ENCODE measurements at places on chromosomes 7 and 10.

DNA sequence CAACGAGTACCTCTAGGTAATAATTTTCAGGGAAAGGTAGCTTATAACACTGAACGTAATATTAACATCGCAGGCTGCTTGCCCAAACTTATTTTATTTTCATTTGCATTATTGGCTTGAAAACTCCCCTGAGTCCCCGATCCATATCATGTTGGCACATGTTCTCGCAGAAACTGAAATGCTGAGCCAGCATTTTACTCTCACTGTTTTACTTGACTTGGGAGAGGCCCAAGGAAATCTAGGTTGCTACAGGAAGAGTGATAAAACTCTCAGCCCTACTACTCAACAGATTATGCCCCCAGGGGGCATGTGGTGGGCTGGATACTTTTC, 183.5 kb upstream of the HABP2 start:
- no peak for DNase-seq

- no peak for DNase-seq
These were observed 37.4 kb downstream of the RASGEF1A start for GRCh38 chr10:43229208-43230061.

DNA sequence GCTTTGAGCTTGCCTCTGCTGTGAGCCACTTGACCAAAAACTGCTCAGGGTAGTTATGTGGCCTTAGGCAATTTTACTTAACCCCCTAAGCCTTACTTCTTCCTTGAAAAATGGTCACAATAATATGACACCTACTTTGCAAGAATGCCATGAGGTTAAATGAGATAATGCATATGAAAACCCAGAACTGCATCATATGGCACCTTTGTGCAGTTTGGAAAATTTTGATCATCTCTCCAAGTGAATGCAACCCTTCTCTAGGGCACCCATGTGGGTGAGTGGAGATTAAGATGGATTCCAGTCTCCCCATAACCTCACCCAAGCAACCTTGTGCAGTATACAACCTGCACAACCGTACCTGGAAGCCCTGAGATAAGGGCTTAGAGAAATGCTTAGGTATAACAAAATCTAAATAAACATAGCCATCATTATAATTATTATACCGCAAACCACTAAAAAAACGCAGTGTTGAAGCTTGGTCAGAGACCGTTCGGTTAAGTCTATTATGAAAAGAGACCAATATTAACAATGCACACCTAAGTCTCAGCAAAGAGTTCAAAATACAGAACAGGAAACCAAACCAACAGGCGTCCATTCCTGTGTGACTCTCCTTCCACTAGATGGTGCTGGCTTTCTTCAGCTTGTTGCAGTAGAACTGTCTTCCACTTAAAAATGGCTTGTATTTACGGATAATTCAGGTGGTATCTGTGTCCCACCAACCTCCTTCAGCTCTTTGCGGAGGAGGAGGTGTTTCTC, 21.0 kb upstream of the ASB15 start:
- DNase-seq = no peak

DNA sequence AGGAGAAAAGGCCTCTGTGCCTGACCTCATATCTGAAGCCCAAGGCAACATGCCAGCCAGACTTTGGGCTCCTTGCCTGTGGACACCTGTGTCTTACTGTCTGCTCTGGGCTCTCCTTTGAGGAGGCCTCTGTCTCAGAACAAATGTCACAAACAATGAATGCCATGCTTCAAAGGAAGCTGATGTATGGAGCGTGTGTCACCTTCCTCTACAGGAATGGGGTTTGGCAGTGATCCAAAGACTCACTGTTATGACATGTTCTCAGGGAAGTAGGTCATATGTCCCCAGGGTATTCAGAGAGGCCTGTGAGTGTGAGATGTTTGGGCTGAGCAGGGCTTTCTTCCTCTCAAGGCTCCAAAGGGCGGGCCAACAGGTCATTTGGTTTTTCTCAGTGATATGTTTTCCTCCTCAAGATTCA, 38.4 kb downstream of the PTPRE start:
- DNase-seq = no peak

DNA sequence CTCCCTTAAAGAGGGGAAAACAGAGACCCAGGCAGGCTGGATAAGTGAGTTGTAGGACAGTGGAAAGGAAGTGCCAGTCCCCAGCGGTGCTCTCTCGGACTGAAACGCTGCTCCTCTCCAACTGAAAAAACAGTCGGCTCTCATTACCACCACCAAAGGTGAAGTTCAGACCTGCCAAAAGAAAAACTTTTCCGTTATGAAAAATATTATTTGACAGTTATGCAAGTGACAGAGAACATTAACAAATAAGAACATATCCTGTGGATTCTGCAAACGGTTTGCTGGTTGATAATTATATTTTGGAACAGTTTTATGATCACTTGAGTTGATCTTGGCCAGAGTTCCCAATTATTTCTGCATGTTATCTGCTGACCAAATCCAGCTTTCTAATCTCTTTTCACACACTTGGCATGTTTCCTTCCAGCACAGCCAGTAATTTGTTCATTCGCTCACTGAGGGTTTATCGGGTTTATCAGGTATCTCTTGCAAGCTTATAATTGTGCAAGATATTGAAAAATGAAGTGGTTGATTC, 82.6 kb downstream of the PTPRE start:
- no peak for DNase-seq

GRCh38 chr7:14576578-14576977, 326.0 kb downstream of the DGKB start:
- no peak for DNase-seq

GRCh38 chr7:37796138-37796775, 52.1 kb upstream of the NME8 start:
- DNase-seq = no peak

- no peak for DNase-seq
These were observed 184.1 kb downstream of the BICC1 start for GRCh38 chr10:58696736-58697135.

DNA sequence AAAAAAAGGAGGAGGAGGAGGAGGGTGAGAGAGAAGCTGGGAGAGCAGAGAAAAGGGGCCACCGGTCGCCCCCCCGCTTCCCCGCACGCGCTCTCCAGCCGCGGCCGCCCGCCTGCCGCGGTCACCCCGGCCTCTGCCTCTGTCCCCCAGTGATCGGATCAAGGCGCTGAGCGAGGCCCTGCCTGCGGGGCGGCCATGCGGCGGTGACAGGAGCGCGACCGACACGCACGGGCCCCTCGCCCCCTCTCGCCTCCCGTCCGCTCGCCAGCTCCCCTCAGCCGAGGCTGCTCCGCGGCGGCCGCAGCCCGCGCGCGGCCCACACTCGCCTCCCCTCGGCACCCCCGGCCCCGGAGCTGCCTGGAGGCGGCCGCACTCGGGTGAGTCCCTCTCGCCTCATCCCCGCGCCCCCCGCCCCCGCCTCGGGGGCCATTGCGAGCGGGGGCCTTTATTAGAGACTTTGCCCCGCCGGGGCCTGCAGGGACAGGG, at the start of gene GTF2I:
Gene GTF2I (plus strand): TSS at position 27 of the 486 bp plus-strand sequence. CDS start 31,411 bp downstream, outside the sequence.
- no peak for DNase-seq

DNA sequence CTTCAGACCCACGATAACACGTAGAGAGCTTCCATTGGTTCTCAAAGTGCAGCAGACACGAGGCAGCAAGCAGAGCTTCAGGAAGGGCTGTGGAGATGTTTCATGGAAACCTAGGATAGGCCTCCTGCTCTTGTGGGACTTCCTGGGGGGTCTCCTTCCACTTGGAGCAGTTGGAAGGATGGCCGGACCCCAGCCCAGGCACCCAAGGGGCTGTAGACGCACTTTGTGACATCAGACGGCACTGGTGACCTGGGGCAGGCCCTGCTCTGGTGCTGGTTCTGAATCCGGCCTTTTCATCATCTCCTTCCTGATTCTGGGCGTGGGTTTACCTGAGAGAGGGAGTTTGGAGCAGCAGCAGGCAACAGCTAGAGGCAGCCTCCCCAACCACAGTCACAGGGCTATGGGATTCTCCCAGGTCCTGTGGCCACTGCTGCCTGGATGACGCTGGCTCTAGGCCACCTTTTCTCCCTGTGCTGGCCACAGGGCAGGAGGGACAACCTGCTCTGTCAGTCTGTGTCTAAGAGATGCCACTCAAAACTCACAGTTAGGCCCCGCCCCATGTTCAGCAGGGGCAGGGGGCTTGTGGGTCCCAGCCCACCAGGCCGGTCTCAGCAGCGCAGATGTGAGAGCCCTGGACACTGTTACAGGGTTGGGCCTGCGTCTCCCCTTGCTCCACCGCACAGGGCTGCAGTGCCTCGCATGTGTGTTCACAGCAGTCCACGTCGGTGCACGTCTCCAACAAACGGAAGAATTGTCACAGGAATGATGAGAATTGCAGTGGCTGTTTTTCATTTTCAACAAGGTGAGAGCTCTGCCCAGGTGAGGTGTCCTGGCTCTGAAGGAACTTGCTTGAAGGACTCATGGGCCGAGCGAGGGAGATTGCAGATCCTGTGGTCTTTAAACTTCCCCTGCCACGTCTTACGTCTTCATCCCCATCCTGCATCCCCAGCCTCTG, 569.3 kb downstream of the TCERG1L start:
- no peak for DNase-seq

GRCh38 chr10:74598891-74599566, 227.4 kb upstream of the KAT6B start:
- DNase-seq = no peak

GRCh38 chr10:86172301-86172700, 194.3 kb downstream of the GRID1 start:
- DNase-seq = no peak

DNA sequence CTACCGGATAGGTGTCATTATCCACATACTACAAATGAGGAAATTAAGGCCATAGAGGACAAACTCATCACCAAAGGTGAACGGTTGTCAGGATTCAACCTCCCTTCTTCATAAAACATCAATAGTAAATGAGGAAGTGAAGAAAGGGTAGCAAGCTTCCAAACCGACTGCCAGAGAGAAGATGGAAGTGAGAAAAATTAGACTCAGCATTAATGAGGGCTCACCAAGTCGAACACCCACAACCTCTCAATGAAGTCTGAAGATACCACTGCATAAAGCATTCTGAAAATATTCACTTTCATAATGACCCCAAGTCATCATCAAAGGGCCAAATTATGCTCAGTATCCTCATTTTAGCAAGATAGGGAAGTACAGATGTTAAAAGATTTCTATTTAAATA, 29.6 kb downstream of the ABCB4 start:
- no peak for DNase-seq

GRCh38 chr7:70408477-70408876, 723.5 kb upstream of the GALNT17 start:
- no peak for DNase-seq

GRCh38 chr7:12572941-12573575, 2.5 kb downstream of the SCIN start:
- no peak for DNase-seq

DNA sequence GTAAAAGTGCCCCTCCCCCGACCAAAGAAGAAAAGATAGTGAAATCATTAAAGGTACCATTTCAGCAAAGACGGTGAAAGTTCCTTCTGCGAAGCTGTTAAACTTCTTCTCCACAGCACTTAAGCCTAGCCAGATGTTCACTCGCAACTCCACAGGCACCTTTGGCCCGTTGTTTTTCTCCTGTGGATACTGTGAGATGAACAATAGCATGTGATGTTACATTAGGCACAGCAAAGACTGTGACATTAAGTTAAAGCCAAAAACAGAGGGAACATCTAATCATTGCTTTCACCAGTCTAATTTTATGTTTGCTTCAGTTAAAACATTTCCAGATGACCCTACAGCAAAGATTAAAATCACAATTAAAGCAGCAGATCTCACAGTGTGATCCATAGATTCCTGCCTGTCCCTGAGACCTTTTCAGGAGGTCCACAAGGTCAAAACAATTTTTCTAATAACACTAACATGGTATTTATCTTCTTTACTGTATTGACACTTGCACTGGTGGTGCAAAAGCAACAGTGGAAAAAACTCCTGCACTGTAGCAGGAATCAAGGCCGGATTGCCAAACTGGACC, 112.5 kb downstream of the MYOF start:
- no peak for DNase-seq

DNA sequence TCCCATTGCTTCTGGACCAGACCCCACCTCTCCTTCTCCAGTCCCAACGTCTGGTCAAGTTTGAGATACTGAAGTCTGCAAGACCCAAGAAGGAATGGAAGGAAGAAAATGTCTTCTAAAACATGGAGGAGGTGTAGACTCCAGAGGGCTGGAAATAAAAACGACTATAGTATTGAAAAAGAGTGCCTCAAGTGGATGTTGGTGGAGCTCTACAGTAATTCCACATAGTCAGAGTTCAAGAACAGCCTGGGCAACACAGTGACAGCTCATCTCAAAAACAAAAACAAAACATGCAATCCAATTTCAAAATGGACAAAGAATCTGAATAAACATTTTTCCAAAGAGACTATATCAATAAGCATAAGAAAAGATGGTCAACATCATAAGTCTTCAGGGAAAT, 2.3 kb upstream of the PCGF6 start:
- DNase-seq = no peak

DNA sequence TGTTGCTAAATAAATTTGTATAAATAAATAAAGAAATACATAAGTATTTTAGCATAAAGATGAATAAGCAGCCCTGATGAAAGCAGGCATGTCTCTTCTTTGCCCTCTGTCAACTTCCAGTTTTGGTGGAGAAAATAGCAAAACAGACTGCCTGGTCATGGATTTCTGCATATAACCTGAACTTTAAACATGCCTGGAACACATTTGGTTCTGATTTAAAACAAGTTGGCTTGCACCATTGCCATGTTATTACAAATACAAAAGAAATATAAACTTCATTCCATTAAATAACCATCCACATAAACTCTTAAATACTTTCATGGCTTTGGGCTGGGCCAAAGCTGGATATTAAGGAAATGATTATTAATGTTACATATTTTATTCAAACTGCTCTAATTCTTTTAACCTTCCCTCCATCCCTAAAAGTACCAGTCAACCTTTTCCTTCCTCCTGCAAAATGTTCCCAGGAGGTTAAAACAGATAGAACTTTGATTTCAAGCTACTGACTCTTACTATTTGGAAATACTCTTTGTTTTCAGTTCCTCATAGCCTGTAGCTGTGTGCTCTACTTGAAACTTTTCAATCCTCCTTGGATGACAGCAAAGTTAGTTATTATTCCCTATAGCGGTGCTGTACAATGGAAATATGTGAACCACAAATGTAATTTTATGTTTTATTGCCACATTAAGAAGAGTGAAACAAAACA, 96.3 kb downstream of the BICC1 start:
- no peak for DNase-seq

GRCh38 chr7:139254728-139255127, 23.7 kb downstream of the UBN2 start:
- DNase-seq = no peak

DNA sequence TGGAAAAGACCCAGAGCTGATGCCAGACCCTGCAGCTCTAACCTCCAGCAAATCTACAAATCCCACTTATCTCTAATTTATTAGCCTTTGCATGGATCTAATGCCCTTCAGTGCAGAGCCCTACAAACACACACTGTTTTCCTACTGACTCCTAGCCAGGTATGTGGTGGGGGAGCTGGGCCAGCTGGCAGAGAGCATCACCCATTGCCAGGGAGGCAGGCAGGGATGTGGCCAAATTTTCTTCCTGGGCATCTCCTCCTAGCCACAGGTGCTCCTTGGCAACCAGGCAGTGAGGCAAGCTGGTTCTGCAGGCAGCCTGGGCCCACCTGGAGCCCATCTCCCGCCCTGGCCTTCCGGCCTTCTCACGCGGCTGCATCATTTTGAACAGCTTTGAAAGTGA, 55.9 kb upstream of the EMX2 start:
- no peak for DNase-seq

Measured in brain (organoid and tissue), 16 donors.